Fibroblast of skin of back (primary cell): ENCODE measurements at places on chromosomes 5 and 9.

DNA sequence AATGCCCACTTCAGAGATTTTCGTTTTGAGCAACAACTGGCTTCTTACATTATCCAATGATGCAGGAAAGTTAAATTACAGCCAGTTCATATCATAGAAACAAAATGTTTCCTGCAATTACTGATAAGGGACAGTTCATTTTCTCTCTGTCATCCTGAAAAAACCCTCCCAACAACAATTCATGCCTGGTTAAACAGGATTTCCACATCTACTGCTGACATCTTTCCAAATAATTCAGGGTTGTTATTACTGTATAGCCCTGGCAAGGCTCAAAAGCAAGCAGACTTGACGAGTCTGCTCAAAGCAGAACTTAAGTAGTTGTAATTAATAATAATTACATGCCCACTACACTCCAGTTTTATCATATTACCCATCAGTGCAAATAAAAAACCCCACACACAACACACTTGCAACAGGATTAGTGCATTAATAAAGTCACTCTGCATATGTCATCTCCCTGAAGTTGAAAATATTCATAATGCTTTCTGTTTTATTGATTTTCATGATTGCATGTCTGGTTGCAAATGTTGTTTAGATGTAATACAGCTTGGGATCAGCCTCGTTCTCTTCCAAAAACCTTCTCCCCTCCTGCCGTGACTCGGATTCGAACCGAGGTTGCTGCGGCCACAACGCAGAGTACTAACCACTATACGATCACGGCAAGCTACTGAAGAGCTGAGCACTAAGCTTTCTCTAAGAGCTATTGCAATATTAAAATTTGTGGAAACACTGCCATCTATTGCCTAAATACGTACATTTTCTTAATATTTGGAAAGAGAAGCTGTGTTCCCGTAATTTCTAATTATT, 119.6 kb upstream of the NFIB start:
- peak; percentile 63 for DNase-seq

DNA sequence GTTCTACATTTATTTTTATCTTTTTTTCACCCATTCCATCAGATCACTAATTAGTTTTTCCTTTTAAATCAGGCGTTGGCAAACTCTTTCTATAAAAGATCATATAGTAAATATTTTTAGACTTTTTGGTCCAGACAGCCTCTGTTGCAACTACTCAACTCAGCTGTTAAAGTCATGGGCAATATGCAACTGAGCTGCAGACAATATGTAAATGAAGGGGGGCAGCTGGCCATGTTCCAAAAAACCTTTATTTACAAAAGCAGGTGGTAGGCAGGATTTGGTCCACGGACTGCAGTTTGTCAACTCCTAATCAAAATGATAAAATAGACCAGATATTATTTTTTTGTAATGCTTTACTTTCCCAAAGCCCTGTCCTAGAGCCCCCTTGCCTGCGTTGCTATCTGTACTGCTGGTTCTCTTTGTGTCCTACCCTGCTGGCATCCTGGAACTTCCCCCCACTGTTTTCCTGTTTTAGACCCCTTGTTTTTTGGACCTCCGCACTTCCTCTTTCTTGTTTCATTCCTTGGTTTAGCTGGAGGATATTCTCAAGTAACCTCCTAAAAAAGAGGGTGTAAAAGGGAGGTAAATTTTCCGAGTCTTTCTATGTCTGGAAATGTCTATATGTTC, 24.7 kb upstream of the TNFSF8 start:
- DNase-seq: no peak

DNA sequence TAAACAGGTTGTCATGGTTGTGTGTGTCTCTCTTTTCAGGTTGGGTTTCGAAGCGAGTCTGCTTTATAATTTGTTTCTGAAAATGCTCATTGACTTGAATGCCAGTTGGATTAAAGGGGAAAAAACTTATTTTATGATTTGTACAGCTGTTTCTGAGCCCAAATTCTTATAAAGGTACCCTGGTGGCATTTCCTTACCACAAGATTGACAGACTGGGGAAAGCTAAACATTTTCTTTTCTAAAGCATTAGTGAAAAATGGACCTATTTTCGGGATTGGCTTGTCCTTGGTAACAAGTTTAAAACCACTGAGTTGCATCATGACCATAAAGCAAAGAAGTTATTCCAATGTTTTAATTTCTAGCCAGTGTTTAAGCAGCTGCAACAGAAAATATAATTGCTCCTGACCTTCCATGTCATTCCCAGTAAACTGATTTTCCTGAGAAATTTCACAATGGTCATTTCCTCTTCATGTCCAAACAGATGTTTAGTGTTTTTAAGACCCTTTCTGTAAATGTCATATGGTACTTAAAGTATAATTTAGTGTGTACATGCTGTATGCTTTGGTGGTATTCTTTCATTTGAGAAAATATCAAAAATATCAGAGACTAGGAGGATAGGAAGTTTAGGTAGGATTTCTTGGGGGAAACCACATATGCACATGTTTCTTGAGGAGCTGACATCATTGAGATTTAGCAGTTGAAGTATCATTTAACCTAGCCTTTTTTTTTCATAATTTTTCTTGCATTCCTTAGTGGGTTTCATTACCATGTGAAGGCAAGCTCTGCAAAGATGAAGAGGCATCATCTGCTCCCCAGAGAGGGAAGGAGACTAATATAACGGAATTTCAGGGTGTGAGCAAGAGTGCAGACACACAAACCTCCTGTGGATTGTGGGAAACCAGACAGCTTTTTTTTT, 667.1 kb upstream of the RGMB start:
- DNase-seq: peak; percentile 99

- DNase-seq: peak; percentile 83
Measured at GRCh38 chr5:108642170-108642906, 105.4 kb upstream of the FER start.

DNA sequence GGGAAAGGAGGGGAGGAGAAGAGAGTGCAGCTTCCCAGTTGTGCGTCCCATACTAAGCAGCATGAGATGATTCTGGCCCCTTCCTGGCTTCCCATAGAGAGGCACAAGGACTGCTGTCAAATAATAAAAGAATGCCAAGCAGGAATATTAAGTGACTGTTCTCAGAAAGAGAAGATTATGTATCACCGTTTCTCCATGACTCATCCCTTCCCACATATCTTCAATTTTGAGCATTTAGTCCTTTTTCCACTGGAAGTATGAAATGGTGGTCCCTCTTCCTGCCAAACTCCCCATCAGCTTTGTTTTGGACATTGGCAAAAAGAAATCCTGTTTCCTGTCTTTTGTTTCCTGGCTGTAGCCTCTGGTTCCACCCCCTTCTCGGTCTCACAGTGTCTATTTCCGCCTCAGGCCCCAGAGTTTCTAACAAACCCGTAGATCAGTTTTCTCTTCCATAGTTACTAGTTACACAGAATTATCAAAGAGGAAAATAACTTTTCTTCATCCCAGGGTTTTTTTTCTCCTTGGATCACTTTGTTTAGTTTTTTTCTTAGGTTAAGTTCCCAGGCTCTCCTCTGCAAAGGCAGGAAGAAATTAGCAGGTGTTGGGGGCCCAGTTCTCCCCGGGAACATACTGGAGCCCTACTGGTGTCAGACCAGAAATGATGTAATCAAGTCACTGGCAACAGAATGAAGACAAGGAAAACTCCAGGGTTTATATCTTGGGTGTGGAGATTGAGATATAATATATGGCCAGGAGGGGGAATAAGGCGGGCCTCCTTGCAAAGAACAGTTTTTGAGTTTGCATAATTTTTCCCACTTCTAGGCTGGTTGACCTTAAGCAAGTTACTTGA, 26.4 kb upstream of the ARHGAP26 start:
- DNase-seq: peak; percentile 68

GRCh38 chr9:87213948-87214347, 266.6 kb upstream of the GAS1 start:
- peak; percentile 83 for DNase-seq

- no peak for DNase-seq
Measured at GRCh38 chr9:91395106-91395552, 28.5 kb downstream of the NFIL3 start.

- DNase-seq: no peak
Measured at GRCh38 chr5:136399527-136399926, 34.2 kb upstream of the TRPC7 start.

DNA sequence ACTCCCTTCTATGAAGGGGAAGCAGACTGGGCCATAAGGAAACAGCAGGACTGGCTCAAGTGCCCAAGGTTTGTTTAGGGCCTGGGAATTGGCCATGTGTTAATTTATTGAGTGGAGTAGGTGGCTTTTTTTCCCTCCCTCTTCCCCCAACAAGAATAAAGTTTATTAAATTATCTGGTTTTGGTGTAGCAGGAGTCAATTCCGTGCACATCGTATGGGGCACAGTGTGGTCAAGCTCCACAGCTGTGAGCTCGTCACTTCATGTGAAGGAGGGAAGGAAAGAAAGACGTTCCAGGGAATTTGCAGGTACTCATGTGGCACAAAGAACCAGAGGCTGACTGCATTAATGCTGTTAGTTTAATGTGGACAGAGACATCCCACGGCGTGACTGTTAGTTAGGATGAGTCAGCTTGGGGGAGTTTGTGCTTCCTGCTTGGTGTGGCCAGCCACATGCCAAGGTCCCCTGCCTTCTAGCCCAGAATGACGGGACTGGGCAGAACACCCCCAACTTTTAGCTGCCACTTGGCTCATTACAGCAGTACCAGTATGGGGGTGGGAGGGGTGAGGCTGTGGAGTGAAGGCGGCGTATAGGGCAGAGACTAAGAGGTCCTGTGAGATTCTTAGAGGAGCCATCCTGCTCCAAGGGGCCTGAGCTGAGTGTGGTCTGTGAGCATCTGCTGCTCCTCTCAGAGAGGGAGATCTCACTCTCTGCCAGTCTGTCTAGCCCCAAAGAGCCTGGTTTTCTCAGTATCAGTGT, 33.2 kb downstream of the CSF1R start:
- DNase-seq: peak; percentile 89

- DNase-seq: no peak
Measured at GRCh38 chr5:112379542-112380325, 39.3 kb downstream of the EPB41L4A start.

DNA sequence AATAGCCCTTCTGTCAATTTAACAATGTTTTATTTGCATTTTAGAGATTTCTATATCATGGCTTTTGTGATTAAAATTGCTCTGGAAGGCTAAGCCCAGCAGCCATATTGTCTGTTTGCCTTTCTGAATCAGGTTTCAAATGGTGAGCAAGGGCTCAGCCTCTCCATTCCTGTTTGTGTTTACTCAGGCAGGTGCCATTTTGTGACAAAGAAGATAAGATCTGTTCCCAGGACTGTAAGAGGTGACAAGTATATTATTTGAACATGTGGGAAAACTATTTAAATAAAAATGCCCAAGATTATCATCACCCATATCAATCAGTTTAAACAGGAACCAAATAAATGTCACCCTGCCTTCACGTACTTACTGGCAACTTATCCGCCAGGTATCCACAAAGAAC, 641.3 kb upstream of the KLF4 start:
- no peak for DNase-seq

GRCh38 chr5:169655353-169655752, 18.3 kb downstream of the DOCK2 start:
- DNase-seq: no peak

DNA sequence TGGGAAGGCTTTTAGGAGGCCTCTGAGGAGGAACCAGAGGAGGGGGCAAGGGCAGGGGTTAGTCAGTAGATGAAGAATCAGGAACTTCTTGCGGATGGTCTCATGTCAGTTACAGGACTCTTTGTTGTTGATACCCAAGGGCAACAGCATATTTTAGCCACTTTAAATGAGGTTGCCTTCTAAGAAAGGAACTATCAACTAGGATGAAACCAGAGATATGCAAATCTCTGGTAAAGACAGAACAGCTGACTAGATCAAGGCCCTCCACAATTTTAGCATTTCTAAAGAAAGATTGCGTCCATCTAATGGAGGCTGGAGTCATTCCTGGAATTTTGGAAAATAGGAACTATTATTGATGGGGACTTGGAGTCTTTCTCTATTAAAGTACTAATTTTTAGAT, 57.7 kb upstream of the KLF4 start:
- DNase-seq: no peak

- peak; percentile 7 for DNase-seq
Measured at GRCh38 chr5:112917453-112917995, 4.5 kb downstream of the REEP5 start.

GRCh38 chr5:143241892-143242291, 161.6 kb downstream of the NR3C1 start:
- peak; percentile 68 for DNase-seq

GRCh38 chr5:130270786-130271185, 366.5 kb downstream of the CHSY3 start:
- no peak for DNase-seq

- DNase-seq: peak; percentile 65
Measured at GRCh38 chr5:110354311-110354710, 372.2 kb downstream of the TMEM232 start.

DNA sequence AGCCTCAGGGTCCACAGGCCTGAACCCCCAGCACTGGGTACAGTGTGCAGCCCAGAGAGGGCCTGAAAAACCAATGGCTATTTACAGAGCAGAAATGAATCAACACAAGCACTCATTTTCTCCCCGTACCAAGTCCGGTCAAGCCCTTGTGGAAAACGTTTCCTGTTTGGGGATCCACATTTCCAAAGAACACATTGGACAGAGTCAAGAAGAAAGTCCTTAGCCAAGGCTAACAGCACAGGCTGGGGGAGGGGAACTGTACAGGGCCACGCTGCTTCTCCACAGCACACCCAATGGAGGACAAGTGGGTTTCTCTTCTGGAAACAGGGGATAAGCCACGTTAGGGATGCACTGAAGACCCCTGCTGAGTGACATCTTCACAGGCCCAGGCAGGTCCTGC, 62.3 kb downstream of the NSUN2 start:
- no peak for DNase-seq

DNA sequence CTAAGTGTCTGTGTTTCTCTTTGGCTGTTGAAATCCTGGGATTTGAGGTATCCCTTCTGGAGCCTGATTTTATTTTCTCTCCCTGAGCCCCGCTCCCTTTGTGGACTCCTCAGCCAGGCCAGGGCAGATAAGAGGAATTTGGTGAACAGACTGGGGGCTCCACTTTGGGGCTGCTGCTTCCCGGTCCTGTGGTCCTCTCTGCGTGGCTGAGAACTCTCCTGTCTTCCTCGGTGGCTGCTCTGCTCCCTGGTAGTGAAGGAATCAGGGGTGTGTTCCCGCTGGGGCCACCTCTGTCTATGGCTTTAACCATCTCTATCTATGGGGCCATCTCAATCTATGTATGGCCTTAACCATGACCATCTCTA, 71.7 kb upstream of the SH3PXD2B start:
- DNase-seq: no peak

DNA sequence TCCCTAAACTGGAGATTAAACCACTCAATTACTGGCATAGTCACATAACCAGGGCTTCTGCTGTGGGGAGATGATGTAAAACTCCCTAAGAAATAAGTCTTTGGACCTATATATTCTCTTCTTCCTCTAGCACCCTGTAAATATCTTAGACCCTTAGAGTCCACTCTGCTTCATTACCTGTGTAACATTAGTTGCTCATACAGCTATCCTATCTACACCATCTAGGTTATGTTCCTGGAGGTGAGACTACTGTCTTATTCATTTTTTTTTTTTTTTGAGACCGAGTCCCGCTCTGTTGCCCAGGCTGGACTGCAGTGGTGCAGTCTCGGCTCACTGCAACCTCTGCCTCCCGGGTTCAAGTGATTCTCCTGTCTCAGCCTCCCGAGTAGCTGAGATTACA, 9.6 kb upstream of the TICAM2 start:
- DNase-seq: no peak
